ENCODE measurements at places on chromosomes 1 and 21.

- no peak for DNase-seq
These were observed 26.3 kb downstream of the PRMT2 start for GRCh38 chr21:46661642-46662366.

DNA sequence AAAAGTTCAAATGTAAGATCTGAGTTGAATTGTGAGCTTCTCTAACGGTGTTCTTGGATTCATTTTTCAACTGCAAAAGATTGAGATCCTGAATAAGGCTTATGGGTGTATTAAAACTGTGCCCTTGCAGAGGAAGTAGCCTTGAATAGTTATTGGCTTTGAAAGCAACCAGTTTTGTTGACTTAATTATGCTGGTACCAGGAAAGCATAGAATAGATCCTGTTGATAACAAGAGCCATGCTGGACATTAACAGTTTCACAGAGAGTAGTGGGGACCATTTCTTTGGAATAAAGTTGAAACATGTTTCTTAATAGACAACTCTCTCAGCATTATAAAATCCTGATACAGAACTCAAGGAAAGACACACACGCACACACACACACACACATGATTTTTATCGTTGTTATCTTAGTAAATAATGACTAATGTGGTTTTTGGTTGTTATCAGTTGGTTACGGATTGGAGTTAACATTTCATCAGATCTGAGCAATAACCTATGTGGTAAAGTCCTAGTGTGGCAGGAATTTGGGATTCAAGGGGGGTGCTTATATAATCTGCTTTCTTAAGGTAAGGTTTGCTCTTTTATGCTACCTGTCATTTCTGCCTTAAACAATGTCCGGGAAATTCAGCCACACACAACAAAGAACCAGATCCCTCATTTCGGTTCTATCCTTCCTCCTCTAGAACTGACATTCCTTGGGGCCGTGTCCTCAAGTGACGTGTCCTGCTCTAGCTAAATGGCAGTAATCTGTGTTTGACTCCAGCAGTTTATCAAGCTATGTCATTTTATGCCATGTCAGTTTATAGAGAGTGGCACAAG lies 330.9 kb downstream of the CHRM3 start:
- DNase-seq = no peak

- no peak for DNase-seq
These were observed 2.4 kb upstream of the CYP2J2 start for GRCh38 chr1:59928996-59929395.

DNA sequence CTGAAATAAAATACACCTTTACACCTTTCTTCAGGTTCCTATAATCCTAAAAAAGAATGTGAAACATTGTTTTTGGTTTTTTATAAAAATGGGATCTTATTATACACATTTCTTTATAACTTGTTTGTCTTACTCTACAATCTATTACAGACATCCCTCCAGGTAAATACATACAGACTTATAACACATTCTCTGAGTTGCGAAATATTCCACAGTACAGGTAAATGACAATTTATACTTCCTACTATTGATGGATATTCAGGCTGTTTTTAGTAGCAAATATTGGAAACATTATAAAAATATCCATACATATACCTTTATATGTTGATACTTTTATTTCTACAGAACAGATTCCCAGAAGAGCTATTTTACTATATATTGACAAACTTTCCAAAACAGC lies 20.3 kb downstream of the PIK3R3 start:
- no peak for DNase-seq
